Thyroid gland (tissue), 4 donors: ENCODE measurements at places on chromosomes 7 and 10.

GRCh38 chr7:30196408-30196807 lies 61.6 kb downstream of the MTURN start:
- DNase-seq: no peak

GRCh38 chr7:26046150-26046549 lies 105.8 kb upstream of the NFE2L3 start:
- no peak for DNase-seq

- DNase-seq: no peak
Measured at GRCh38 chr7:4727914-4728705, 46.0 kb downstream of the FOXK1 start.

DNA sequence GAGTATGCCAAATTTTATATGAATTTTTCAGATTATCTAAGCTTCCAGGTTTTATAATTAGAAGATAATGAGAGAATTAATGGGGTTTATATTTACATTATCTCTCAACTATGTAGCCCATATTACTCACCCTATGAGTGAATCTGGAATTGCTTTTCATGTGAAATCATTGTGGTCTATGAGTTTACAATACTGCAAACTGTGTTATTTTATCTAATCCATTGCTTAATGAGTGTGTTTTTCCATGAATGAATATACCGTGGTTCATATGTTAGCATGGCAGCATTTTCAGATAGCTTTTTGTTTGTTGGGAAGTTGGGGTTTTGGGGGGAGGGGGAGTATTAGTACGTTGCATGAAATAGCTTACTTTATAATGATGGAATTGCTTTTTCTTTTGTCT lies 44.5 kb downstream of the FGFBP3 start:
- no peak for DNase-seq

DNA sequence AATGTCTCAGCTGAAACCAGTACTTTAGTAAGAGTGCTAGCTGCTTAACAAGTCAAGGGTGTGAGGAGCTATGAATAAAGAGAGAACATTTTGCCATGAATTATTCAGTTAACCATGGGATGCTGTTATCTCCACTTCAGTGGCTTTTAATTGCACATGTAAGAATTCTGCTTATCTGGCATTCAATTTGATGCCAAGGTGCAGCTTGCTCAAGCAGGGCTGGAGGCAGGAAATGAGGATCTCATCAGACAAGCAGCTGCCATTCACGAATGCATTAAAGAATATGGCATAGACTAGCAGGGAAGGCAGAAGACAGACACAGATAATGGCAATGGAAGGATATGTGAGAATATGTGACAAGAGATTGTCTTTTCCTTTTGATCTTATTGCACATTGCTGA lies 697.8 kb downstream of the NRG3 start:
- DNase-seq: no peak

- no peak for DNase-seq
Measured at GRCh38 chr10:128894641-128895040, 572.4 kb upstream of the MGMT start.

DNA sequence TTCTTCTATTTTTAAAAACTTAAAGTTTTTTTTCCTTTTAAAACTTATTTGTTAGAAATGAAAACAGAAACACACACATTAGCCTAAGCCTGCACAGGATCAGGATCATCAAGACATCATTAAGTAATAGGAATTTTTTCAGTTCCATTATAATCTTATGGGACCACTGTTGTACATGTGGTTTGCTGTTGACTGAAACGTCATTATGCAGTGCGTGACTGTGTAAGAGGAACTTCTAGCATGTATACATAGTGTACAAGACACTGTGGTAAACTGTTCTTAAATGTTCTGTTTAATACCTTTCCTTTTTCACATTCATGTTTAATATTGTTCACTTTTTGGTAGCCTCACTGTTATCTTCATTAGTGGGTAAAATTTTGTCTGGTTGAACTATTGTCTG lies 12.1 kb downstream of the ENTPD7 start:
- no peak for DNase-seq

DNA sequence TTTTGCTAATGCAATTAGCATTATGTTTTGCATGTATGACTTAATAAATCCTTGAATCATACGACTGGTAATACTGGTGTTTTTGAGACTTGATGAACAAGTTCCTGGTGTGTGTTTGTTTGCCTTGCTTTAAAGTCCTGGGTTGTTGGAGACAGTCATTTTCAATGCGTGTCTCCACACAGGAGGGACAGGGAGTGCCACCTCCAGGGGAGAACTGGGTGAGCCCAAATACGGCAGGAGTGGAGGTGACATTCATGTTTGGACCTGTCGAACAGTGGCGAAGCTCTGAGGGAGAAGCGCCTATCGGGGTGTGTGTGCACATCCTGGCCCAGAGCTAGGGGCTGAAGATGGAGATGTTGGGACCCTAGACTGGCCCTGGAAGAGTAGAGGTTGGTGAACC lies 43.8 kb downstream of the DAGLB start:
- DNase-seq: no peak

DNA sequence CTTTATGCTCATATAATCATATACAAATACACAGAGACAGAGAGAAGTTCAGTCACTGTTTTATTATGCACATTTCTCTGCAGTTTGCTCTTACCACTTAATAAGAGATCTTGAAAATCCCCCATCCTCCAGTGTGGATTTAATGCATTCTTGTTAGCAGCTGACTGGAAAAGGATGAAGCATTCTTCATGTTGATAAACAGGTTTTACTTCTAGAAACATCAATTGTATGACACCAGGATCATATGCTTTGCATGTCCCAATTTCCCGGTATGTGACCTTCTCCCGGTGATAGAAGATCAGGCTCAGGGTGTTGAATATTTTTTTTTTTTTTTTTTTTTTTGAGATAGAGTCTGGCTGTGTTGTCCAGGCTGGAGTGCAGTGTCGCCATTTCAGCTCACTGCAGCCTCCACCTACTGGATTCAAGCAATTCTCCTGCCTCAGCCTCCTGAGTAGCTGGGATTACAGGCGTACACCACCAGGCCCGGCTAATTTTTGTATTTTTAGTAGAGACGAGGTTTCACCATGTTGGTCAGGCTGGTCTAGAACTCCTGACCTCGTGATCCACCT lies 6.2 kb upstream of the CREB3L2 start:
- DNase-seq: no peak

GRCh38 chr7:144384555-144385245 lies 18.8 kb downstream of the NOBOX start:
- peak; percentile 47 for DNase-seq

- DNase-seq: peak; percentile 11
Measured at GRCh38 chr7:28688651-28689050, 269.5 kb downstream of the TRIL start.

DNA sequence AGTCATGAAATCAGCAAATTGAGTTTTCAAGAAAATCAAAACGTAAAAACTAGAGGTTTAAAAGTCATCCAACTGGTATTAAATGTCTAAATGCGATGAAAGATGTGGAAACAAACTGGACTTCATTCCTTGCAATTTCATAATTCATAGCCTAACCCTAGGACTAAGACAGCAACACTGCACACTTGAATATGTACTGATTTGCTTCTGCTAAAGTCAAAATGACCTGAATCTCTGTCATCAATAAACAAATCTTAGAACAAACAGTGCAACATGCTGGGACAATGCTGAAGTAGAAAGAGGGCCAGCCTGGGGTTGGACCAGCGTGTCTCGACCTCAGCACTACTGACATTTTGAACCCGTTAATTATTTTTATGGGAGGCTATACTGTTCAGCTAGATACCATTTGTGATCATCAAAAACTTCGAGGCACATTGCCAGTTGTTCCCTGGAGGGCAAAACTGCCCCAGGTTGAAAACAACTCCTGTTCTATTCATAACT lies 47.1 kb downstream of the MYOF start:
- no peak for DNase-seq

GRCh38 chr10:8059191-8059936 lies 4.9 kb downstream of the GATA3 start:
- no peak for DNase-seq

DNA sequence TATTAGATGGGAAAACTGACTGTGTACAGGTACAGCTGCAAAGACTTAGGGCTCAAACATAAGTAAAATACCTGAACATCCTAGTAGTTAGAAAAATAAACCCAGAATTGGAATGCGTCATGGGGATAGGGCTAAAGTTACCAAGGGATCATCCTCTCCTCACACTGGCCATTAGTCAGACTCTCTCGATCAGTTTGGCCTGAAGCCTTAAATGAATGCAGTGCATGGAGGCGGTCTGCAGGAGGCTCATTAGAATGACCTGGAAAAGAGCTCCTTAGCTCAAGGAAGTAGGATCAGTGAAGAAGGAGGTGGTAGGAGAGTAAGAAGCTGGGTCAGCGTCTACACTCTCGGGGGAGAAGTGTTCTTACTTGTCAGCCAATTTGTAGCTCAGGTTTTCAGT lies 35.3 kb downstream of the DENND2A start:
- DNase-seq: no peak

- DNase-seq: no peak
Measured at GRCh38 chr10:29397221-29397620, 108.4 kb downstream of the LYZL1 start.

GRCh38 chr10:117240621-117241529 lies at the start of gene SLC18A2:
SLC18A2 (plus strand) TSS chr10:117241114; CDS start chr10:117241694, 580 bp downstream.
- DNase-seq: no peak

GRCh38 chr10:113053091-113053490 lies 103.0 kb downstream of the TCF7L2 start:
- DNase-seq: no peak

DNA sequence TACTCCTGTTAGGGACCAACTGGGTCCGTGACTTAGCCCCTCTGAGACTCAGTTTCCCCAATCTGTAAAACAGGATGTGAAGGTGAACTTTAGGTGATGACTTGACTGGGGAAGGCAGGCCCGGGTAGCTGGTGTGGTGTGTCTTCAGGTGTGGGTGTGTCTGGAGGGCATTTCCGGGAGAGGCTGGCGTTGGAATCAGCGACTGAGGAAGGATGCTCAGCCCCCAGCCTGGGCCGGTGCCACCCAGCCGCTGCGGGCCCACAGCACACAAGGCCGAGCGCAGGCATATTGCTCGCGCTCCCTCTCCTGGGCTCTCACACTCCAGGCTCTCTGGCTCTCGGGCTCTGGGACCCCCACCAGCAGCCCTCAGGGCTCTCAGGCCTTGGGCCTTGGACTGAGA lies 31.7 kb upstream of the CNPY1 start:
- DNase-seq: no peak

DNA sequence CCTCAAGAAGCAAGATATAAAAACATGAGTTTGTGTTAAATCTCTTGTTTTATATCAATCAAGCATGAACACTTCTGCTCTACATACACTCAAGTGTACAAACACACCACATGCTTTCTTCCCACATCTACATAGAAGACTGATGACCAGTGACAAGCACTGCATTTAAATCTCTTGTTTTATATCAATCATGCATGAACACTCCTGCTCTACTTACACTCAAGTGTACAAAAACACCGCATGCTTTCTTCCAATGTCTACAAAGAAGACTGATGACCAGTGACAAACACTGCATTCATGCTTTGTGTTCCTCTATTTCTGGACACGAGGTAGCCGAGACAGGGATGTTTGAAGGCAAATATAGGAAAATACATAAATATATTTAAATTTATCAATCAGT lies 642.0 kb upstream of the PFKP start:
- DNase-seq: no peak

GRCh38 chr7:43764039-43764761 lies 5.7 kb downstream of the BLVRA start:
- DNase-seq: peak; percentile 61

GRCh38 chr7:156474241-156474743 lies 166.3 kb upstream of the RNF32 start:
- DNase-seq: no peak

GRCh38 chr7:50101873-50102272 lies 8.8 kb upstream of the ZPBP start:
- DNase-seq: no peak

DNA sequence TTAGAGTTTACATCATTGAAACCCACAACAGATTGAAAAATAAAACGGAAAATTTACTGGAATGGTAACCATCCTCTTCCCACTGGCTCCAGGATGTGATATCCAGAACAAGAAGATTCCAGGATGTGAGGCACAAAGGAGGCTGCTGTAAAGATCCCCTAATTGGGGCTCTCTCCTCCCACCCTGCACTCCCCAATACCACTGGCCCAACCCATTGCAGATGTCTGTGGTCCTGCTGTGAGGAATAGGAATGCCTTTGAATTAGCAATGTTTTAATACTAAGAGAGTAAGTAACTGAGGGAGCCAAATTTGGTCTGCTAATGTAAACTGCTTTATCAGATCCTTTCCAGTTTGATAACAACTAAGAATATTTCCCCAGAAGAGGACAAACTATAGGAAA lies 225.9 kb upstream of the INHBA start:
- DNase-seq: no peak

DNA sequence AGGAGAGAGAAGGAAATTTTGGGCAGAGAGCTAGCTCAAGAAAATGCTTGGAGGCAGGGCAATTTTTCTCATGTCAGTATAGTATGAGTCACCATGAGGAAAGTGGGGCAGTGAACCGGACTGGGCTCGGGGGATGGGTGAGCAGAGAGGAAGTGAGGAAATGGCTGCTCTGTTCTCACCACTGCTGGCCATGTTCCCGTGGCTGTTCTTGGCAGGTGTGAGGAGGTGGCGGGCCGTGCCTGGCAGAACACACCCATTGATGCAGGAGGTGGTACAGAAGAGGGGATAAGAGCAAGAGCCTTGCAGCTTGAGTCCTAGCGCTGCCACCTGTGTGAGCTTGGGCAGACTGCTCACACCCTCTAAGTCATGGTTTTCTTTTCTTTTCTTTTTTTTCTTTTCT lies 304.4 kb upstream of the LYZL1 start:
- peak; percentile 94 for DNase-seq

DNA sequence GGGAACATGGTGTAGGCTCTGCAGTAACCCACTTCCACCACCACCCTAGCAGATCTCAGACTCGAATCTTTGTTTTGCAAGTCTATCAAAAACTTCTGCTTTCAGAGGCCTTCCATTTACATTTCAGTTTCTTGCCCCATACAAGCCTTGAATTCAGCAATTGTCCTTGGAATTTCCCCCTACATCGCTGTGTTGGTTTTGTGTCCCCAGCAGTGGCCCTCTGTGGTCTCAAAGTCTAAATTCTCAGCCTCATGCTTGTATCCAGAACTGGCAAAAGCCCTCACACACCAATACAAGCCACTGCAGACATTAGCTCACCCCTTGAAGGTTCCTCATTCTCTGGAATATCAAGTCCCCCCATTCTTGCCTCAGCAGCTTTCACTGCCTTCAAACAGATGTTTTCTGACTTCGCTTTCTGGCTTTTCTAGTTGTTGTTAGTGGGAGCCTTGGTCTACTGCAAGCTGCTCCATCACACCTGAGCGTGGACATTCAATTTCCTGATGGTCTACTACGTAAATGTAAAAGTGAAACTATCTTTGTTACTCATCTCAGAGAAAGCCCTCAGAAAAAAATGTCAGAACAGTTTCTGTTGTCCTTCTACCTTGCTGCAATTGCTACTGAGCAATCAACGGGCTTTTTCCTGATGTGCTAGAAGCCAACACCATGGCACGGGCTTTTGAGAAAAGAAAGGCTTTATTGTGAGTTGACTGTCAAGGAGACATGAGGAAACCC lies 1.8 kb upstream of the NUB1 start:
- DNase-seq: no peak

GRCh38 chr10:71270301-71271220 lies 48.5 kb upstream of the SLC29A3 start:
- DNase-seq: peak; percentile 39

- peak; percentile 48 for DNase-seq
Measured at GRCh38 chr10:8055420-8056349, 1.2 kb downstream of the GATA3 start.
